ENCODE measurements at places on chromosomes 5 and 9.

- no peak for DNase-seq
Observed at GRCh38 chr5:135843571-135844337, 9.3 kb downstream of the SLC25A48 start.

GRCh38 chr9:118455788-118456187 is 751.6 kb downstream of the TLR4 start:
- DNase-seq, result no peak

- peak; percentile 74 for DNase-seq
Observed at GRCh38 chr9:115291841-115292240, 173.9 kb upstream of the TNC start.

DNA sequence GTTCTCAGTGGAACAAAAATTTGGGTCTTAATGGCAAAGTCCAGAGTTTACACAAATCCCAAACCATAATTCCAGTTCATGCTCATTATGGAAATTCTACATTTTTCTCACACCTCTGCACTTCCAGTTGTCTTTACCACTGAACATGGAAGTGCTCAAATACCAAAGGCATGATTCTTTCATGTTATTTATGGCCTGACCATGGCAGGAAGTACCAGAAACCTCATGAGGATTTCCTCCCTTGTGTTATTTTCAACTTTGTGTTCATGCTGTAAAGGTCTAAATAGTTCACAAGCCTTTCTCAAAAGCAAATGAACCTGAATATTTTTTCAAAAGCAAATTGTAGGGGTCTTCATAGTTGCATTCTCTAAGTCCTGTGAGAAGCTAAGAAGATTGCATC is 82.0 kb upstream of the ITGA1 start:
- no peak for DNase-seq

DNA sequence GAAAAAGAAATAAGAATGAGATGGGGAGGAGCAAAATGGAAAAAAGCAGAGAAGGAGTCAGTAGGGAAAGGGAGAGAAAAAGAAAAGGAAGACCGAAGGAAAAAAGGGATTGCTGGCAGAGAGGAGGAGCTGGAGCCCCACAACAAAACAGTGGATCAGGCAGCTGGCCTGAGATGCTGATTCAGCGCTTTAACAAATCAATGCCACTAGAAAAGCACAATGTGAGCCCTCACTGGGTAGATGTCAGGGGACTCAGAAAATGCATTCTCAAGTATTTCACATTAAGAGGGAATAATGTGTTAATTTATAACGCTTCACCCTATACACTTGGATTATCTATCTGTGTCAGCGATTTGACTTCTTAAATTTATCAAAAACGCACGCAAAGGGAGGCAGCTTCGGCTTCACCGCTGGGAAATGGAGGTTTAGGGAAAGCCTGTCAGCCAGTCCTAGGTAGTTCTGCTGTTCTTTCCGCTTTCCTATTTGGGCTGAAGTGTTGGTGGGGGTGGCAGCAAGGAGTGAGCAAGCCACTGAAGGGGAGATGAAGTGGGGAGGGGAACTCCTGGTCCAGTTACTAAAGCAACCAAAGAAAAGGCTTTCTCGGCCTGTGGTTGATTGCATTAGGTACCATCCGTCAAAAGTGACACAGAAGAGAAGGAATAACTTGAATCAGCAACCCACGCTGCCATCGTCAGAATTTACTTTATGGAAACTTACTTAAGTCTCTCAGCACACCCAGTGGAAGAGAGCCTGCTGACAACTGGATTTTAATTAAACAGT is 161.6 kb downstream of the BNC2 start:
- DNase-seq, result peak; percentile 74

- DNase-seq, result no peak
Observed at GRCh38 chr5:85841653-85842052, 776.1 kb upstream of the COX7C start.

DNA sequence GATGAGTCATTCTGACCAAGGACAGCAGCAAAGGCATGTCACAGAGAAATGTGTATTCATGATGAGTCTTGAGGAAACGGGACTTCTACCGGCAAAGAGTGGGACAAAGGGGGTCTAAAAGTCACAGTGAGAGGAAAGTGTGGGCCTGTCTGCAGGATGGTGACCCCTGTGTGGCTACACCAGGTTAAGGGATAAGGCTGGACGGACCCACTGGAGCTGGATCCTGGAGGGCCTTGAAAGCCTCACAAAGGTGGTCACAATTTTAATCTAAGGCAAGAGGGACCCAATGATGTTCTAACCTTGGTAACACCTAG is 176.5 kb downstream of the CDK5RAP2 start:
- DNase-seq, result no peak

GRCh38 chr5:9540791-9541190 is 5.1 kb downstream of the SEMA5A start:
- no peak for DNase-seq

GRCh38 chr5:72817671-72818266 is 1.3 kb downstream of the TNPO1 start:
- no peak for DNase-seq

GRCh38 chr5:131318455-131318854 is 54.6 kb downstream of the CDC42SE2 start:
- no peak for DNase-seq

- DNase-seq, result no peak
Observed at GRCh38 chr9:104779334-104779733, 15.4 kb downstream of the NIPSNAP3B start.

- no peak for DNase-seq
Observed at GRCh38 chr5:154546719-154547118, 68.7 kb upstream of the HAND1 start.

GRCh38 chr5:95615164-95615467 is 4.8 kb upstream of the GPR150 start:
- no peak for DNase-seq

- no peak for DNase-seq
Observed at GRCh38 chr5:157167214-157167621, 1.2 kb upstream of the GARIN3 start.

- peak; percentile 69 for DNase-seq
Observed at GRCh38 chr5:134133995-134134541, 19.6 kb downstream of the TCF7 start.

- peak; percentile 97 for DNase-seq
Observed at GRCh38 chr9:98790842-98791607, 5.3 kb downstream of the ANKS6 start.

DNA sequence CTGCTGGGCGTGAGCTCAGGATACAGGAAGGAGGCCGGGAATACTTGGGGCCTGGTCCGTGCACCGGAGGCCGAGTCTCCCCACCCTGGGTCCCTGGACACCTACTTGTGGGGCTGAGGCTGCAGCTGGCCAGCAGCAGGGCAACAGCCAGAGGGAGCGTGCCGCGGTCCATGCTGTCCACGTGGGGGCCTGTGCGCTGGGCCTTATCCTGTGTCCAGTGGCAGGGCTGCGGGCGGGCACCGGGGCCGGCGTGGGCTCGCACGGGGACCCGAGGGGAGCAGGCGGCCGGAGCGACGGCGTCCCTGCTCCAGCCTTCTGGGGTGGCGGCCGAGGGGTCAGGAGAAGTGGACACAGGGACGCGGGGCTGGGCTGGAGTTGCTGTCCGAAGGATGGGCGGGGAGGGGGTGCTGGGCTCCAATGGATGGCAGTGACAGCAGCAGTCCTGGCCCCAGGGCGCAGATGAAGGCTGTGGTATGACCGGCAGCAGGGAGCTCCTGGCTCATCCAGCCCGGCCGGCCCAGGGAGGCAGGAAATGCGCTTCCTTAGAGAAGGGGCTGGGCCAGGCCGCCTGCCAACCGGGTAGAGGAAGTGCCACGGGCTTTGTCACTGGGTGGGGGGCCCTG is at the start of gene ENG:
TSS of gene ENG (minus strand) at position 475 of the 623 bp plus-strand sequence. CDS start at position 172, 303 bp downstream.
- DNase-seq, result peak; percentile 75

- DNase-seq, result no peak
Observed at GRCh38 chr9:23926368-23926767, 100.3 kb upstream of the ELAVL2 start.

DNA sequence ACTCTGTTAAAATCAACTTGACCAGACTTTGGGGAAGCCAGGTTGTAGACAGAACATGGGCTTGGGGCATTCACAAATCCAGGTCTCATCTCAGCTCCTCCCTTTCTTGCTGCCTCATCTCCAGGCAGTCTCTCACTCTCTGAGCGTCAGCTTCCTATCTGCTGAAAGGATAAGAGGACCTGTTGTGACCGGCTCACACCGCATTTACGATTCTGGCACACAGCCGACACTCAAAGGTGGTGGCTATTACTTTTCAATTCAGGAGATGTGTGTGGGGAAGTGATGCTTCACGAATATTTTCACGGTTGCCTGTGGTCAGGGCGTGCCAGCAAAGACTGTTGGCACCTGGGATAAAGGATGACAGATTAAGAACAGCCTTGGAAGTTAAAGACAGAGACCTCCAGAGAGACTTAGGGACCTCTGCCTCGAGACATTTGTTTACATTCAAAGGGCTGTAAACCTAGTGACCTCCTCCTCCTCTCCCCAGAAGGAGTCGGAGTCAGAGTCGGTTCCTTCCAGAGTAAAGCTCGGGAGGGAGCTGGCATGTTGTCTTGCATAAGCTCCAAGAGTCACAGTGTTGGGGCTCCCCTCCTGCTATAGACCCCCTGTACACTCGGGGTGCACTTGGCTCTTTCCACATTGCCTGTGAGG is 83.2 kb downstream of the AK8 start:
- peak; percentile 34 for DNase-seq

DNA sequence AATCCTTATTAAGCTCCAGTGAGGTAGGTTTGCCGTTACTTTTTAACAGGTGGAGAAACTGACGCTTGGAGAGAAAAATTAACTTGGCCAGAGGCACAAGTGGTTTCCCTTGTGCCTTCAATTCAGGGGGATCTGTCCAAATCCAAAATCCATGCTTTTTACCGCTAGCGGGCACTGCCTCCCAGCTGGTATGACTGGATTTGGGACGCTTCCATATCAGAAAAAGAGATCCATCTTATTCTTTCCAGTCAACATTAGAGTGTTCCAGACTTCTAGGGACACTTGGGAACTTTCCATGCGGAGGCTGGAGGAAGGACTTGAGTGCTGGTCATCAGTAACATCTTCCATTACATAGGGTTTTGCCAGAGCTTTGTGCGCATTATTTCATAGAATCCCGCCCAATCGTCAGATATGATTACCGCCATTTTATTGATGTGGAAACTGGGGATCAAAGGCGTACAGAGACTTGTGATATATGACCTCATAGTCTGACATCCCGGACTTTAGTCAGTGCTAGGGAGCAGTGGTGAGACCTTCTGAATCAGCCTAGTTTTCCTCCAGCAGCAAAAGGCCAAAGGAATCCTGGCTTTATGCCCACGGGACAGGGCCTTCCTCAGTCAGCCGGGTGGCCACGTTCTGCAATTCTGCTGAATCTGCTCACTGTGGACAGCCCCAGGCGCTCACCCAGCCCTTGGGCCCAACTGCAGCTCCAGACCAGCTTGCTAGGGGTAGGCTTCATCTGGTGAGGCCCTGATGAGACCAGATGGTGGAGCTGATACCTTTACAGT is 1.1 kb upstream of the GNPDA1 start:
- DNase-seq, result no peak

DNA sequence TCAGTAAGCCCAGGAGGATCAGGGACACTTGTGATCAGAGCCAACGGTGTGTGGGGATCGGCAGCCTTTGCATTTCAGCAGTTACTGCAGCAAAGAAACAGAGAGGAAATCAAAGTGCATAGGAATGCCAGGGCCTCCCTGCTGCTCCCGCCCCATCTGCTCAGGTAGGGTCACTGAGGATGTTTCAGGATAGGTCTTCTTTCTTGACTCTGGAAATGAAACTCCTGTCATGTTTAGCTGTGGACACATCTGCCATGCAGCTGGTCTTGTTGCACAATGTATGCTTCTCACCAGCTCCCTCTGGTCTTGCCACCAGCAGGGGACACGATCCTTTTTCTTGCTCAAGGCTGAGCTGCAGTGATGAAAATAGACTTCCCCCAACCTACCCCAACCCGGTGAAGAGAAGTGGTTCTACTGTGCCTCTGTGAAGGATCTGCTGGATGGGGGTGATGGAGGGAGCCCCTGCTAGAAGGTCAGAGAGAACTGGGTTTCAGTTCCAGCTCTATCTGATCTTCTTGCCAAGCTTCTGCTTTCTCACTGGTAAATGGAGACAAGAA is 185.2 kb upstream of the KLF4 start:
- peak; percentile 20 for DNase-seq

DNA sequence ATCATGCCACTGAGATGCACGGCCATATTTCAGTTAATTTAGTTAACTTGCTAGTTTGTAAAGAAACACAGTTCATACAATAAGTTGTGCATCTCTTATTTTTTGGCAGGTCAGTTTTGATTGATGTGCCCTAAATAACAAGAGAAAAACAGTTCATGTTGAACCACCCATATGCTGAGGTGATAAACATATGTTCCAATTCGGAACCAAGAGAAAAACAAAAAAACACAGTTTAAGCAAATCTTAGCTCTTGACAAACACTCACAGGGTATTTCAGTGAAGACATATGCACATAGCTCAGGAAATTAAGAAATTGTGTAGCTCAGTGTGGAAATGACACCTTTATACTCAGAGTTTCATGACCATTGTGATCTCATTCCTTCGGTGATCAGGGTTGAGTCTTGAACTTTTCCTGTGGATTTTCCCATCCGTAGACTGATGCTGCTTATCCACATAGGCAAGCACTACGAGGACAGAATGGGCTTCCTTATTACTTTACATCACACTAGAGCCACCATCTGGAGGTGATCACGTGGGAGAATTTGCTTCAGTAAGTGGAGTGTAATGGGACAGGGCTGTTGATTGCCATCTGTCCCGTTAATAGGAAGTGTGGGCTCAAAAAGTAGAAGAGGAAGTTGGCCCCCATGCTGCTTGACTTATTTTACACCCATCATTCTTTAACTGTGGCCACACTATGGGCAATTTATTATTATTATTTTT is 773.0 kb downstream of the MTRR start:
- DNase-seq, result no peak

DNA sequence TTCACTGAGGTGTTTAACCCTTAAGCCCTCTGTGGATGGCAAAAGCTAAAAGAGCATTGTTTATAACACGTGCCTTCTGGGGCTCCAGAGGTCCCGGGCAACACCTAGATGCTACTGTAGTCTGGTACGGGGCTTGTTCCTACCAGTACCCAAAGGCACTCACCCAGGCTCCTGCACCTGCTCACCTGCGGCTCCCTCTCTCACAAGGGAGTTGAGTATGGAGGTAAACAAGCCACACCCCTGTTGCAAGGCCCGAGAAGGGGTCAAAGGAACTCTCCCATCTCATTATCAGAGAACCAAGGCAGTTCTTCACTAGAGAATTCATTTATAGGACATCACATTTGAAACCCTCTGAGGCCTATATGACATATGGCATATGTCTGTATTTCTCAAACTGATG is 53.4 kb upstream of the IL6ST start:
- DNase-seq, result no peak

DNA sequence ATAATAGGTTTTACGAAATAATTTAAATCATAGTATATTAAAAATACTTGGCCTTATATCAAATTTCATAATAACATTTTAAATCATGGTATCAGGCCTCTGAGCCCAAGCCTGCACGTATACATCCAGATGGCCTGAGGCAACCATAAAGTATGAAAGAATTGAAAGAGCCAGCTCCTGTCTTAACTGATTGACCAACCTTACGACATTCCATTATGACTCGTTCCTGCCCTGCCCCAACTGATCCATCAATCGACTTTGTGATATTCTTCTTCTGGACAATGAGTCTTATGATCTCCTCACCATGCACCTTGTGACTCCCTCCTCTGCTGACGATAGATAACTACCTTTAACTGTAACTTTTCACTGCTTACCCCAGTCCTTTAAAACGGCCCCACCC is 545.0 kb downstream of the MTRR start:
- no peak for DNase-seq
